ENCODE measurements at places on chromosomes 13 and 19. TPM values are rescaled to one million over a fixed set of nuclear protein-coding genes. Genes with fewer than 3 reads are reported as not detected.

Gene EPSTI1
- 0.20 TPM for total RNA-seq

Gene AKT1S1
- 109 TPM for total RNA-seq

Gene USF2
- 167 TPM for total RNA-seq

Gene ZNF667
- total RNA-seq: not detected

Gene PRR19
- 4.3 TPM for total RNA-seq

Gene FFAR1
- total RNA-seq: not detected

Gene SYT5
- total RNA-seq: 6.1 TPM

Gene TPGS1
- total RNA-seq: 17.2 TPM

Gene KLK2
- total RNA-seq: not detected

Gene DAND5
- total RNA-seq: 0.12 TPM

Gene GPR183
- total RNA-seq: not detected
